Stimulated activated effector memory CD8-positive, alpha-beta T cell treated with anti-CD3 and anti-CD28 coated beads, Interleukin-12 subunit alpha, Interleukin-12 subunit beta, amount 100 ng/mL, for 72 hours (primary cell): ENCODE measurements at places on chromosomes 6 and 20.

GRCh38 chr6:144134737-144135136 lies 15.6 kb upstream of the STX11 start:
- no peak for DNase-seq

DNA sequence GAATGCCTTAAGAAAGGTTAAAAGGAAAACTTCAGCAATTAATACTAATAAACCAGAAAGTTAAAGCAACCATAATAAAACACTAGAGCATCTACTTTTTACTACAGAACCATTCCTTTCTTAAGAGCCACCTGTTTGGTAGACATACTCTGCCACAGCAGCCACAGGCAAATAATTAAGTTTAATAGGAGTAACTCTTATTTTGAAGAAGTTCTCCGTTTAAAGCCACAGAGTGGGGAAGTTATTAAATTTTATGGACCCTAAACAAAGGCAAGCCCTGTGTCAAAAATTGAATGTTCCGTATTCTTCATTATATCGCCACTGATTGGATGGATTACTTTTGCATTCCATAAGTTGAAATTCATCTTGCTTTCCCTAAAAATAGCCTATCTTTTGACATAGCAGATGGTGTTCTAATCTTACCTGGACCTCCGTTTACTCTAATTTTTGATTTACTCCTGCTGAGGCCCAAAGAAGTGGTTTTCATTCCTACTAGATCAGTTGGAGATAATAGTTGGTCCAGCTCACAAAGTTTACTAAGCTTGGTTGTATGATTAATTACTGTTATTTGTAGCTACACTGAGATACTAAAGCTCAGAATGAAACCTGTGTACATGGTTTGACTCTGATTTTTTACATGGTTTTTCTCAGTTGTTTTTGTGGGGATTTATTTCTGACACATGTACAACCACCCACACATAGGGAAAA lies 140.4 kb upstream of the SUPT3H start:
- no peak for DNase-seq

GRCh38 chr20:5788385-5788895 lies 38.2 kb downstream of the SHLD1 start:
- DNase-seq = peak; percentile 51

GRCh38 chr6:21935561-21936028 lies 342.0 kb downstream of the SOX4 start:
- no peak for DNase-seq
